ENCODE measurements at places on chromosomes 4 and X. TPM values are rescaled to one million over a fixed set of nuclear protein-coding genes. Genes with fewer than 3 reads are reported as not detected.

Gene TBC1D25
- 4.5 TPM for total RNA-seq

Gene METTL14
- 29.3 TPM for total RNA-seq

Gene WAS
- total RNA-seq: not detected

Gene SPATA4
- not detected for total RNA-seq

Gene UGT2B11
- total RNA-seq: not detected

Measured in bladder microvascular endothelial cell (primary cell).